ENCODE measurements at places on chromosomes 13 and 19.

- DNase-seq, result no peak
These were observed 47.4 kb downstream of the SMAD9 start for GRCh38 chr13:36872621-36873020.

DNA sequence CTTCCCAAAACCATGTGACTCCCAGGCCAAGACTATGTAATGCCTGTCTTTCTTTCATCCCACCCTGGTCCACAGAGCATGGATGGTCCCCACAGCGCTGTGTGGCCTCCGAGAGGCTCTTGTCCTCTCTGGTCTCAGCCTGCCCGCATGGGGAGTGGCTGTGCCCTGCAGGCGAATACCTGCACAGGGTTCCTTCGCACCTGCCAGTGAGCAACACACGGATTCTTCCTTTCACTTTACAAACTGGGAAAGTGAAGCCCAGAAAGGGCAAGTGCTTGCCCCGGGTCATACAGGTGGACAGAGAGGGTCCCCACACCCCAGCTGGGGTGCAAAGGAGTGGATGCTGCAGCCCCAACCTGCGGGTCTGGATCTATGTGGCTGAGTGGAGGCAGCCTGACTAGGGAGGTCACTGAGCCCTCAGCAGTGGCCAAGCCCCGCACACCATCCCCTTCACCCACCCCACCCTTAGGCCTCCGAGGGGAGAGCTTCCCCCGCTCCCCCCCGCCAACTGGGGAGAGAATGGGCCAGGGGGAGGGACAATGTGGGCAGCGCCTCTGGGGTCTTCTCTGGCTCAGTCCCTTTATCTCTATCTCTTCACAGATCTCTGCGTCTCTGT lies 747 bp upstream of the MARK4 start:
- DNase-seq, result no peak

DNA sequence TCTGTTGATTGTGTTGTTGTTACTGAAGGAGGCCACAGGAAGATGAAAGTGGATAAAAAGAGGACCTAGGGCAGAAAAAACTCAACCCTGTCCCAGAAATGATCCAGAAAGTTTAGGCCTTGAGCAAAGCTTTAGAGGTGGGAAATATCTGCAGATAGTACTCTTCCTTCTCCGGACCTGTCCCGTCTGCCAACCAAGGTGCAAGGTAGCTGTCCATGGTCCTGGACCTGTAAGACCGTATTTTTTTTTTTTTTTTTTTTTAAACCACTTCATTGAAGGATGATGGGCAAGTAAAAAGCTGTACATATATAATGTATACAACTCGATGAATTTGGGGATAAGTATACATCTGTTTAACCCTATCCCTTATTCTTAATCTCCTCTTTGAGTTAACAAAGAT lies 225.9 kb downstream of the OLFM4 start:
- no peak for DNase-seq

DNA sequence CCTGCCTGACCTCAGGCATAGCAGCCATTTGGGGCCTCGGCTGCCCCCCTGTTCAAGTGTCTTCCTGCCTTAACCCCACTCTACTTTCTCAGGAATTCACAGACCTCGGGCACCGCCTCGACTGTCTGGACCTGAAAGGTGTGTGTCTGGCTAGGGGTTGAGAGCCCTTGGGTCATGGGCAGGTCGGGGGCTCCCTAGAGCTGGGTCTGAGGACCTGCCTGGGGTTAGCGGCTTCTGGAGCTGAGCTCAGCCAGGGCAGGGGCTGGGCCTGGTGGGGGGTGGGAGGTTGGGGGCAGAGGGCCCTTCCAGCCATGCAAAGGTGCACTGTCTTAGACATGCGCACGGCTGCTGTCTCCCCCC lies 20.7 kb downstream of the NKPD1 start:
- no peak for DNase-seq

DNA sequence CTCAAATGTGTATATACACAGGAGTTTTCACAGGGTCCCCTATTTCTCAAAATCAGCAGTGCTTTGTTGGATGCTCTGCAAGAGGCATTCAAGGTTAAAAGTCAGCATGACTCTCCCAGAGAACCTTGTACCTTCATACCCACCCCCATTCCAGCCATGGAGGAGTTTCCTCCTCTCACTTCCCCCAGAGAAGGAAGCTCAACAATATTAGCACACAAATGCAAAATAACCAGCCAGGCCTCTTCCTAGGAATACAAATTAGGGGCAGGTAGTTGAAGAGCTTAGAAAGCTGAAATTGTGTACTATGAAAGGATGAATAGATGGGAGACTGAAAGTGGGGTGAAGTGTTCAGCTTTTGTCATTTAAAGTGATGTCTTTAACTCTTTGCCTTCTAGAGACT lies 43.8 kb downstream of the SPRY2 start:
- no peak for DNase-seq

- DNase-seq, result no peak
These were observed 3.0 kb downstream of the HPN start for GRCh38 chr19:35044317-35045117.

GRCh38 chr13:110521296-110521680 lies 40.2 kb downstream of the RAB20 start:
- DNase-seq, result no peak

DNA sequence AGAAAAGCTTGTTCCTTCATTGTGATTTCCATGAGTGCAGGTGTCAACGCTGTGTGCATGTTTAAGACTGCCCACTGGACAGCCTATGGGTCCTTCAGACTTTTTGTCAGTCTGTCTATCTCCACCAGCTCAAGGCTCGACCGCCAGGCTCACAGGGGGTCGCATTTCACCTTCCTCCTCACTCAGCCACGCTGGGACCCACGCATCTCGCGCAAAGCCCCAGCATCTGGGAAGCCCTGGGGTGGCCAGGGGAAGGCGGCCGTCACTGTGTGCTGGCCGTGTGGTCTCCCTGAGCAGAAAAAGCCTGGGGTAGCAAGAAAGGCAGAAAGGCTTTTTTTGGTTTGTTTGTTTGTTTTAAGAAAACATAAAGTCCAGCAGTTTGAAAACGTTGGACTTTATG lies 48.5 kb downstream of the KLF2 start:
- no peak for DNase-seq

DNA sequence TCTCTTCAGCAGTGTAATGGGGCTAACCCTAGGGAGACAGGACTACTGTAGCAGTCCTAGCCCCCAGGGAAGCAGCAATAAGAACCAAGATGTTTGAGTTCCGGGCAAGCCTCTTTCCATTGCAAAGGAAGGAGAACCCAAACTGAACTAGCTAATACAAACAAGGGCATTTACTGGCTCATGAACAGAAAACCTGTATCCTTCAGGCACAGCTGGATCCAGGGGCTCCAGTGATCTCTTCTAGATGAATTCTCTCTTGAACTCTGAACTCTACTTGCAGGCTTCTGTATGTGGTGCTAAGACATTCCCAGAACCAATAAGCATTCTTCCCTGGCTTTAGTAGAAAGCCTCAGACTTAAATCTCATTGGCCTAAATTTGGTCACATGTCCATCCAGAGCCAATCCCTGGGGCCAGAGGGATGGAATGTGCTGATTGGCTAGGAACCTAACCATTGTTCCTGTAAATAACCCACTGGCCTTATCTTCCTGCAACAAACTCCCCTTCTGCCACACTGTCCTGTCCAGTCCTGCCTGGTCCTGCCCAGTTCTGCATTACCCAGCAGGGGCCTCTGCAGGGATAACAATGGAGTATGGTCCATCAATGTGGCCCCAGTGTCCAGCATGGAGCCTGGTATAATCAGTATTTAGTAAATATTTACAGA lies 3.9 kb upstream of the PODNL1 start:
- DNase-seq, result no peak

DNA sequence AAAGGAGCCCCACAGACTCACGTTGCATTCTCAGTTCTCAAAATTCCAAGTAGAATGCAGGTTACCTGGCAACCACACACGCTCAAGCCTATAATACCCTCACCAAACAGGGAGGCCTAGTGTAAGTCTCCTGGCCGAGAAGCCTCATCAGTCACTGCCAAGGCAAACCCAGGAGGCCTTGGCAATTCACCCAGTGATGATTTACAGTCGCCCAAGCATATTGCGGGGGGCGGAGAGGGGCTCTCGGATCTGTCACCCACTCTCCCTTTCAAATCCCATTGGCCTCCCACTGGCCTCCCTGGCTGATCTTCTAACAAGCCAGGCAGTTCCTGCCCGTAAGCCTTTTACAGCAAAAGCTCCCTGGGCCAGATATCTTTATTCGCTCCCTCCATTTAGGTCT lies 1.1 kb downstream of the AKAP8L start:
- DNase-seq, result no peak

GRCh38 chr13:69524459-69525150 lies 583.0 kb upstream of the ATXN8OS start:
- no peak for DNase-seq

DNA sequence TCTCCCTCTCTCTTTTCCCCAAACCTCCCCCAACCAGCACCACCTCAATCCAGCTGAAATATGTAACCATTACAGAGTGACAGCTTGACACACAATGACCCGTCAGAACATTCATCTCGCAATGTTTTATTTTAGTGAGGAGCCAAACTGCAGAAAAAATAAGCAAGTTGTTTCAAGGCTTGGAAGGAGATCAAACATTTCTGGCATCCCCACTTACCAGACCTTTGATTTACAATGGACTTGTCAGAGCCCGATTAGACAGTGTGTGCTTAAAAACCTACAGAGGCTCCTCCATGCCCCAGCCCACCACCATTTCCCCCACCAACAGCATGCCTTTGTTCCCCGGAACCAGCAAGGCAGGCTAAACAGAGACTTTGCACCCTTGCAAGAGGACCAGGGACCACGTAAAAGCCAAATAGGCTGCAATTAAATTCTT lies 382.8 kb upstream of the ZNF507 start:
- DNase-seq, result no peak

DNA sequence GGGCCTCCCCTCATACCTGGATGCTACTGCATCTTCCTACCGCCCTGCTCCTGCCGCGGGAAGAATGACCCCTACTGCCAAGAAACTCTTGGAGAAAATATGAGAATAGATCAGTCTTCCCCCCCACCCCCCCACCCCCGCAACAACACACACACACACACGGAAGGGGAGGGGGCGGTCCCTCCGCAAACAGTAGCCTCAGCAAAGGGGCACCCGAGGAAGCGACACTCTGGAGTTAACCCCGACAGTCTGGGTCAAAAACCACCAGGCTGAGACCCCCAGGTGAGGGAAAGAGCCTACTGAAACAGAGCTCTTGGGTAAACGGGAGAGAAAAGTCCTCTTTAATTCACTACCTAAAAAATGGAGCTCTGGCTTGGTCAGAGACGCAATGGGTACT lies 1.2 kb downstream of the MED26 start:
- DNase-seq, result no peak

DNA sequence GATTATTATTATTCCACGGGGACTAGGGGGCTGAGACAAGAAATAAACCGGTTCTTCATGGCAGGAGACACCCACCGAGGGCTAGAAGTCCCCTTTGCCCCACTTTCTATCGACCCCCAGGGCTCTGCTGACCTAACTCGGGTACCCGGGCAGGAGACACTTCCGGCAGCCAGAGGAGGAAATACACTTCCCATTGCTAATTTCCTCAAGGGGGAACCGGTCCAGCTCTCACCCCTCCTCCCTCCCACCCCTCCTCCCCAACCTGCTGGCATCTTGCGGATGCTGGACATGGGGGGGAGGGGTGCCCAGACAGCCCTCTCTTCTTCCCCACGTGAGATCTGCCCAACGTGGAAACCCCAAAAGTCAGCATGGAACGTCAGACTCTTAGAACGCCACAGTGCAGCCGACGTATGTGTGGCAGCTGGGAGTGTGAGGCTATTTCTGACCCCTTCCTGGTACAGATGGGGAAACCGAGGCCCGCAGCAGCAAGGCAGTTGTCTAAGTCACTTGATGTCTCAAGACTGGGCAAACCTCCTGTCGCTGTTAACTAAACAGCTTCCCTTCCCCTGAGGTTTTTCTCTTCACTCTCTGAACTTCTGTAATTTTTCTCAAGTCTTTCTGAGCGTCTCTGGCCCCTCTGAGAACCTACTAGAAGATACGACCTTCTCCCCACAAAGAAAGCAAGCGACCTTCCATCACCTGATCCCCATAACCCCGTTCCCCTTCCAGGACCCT lies 3.6 kb downstream of the GPR4 start:
- no peak for DNase-seq

GRCh38 chr13:59279028-59279427 lies 884.7 kb downstream of the DIAPH3 start:
- DNase-seq, result no peak

DNA sequence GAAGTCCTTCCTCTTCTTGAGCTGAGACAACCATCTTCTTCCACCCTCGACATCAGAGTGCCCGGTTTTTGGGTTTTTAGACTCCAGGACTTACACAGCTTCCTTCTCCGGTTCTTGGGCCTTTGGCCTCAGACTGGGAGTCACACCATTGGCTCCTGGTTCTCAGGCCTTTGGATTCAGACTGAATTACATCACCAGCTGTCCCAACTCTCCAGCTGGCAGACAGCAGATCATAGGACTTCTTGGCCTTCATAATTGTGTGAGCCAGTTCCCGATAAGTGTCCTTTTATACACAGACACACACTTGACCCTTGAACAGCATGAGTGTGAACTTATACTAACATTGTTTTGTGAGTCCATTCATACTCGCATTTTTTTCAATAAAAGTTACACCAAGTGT lies 166.0 kb upstream of the UBL3 start:
- no peak for DNase-seq
